AG09309 (cell line): ENCODE measurements at places on chromosomes 6 and 20.

DNA sequence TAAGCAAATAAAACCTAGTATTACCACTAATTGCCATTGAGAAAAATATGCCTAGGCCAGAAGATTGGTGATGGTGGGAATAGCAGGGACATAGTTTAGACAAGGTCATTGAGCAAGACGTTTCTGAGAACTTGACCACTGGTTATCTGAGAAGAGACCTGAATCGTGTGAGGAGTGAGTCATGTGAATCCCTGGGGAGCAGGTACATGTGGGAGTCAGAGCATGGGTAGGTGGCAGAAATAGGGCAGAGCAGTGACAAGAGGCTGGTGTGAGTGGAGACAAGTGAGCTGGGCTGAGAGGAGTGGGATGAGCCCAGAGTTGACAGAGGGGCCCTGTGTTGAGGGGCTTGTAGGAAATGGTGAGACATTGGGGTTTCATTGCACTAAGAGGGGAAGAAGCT lies 16.4 kb downstream of the MICA start:
- no peak for DNase-seq

DNA sequence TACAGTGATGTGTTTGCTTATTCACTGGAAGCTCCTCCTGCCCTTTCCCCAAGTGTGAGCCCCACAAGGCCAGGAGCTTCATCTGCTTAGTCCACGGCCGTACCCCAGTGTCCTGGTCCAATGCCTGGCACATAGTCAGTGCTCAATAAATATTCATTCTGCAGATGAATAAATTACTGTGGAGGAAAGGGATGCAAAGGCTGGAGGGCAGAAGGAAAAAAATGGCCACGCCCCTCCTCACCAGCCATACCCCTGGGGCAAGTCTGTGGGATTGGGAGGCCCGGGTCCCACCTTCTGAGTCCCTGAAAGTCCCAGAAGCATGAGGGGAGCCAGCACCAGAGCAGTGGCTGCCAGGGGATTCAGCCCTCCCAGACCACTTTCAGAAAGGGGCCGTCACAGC lies 65.5 kb downstream of the GRM4 start:
- no peak for DNase-seq

DNA sequence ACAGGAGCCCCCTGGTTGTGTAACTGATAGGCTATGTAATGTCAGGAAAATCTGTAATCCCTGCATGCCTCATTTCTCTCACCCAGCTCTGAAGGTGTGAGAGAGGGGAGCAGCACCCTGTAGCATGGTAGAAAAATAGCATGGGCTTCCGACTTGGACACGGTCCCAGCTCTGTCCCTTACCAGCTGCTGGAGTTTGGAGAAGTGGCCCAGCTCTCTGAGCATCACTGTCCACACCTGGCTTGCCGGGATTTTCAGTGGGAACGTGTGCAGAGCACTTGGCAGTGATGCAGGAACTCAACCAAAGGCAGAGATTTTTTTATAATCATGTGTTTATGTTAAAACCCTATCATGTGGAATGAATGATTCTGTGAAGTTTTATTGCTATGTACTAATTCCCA lies 34.6 kb downstream of the STK35 start:
- no peak for DNase-seq

- peak; percentile 33 for DNase-seq
Measured at GRCh38 chr6:18503593-18504231, 116.6 kb downstream of the RNF144B start.

- no peak for DNase-seq
Measured at GRCh38 chr20:56004611-56005388, 519 bp downstream of the CBLN4 start.

DNA sequence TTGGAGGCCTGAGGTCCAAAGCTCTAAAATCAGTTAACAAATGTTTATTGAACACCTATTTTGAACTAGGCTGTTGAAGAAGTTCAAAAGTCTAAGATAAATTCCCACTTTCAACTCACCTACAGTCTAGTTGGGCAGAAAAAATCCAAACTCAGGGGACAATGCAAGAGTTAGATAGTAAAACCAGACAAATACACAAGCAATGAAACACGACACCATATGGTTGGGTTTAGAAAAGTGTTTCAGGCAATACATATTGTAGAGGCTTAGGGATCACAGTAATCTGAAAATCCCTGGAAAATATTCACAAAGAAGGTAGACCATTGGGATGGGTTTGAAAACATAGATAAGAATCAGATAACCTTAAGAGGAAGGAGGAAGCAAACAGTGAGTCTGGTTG lies 1.3 kb upstream of the CARMIL1 start:
- no peak for DNase-seq

DNA sequence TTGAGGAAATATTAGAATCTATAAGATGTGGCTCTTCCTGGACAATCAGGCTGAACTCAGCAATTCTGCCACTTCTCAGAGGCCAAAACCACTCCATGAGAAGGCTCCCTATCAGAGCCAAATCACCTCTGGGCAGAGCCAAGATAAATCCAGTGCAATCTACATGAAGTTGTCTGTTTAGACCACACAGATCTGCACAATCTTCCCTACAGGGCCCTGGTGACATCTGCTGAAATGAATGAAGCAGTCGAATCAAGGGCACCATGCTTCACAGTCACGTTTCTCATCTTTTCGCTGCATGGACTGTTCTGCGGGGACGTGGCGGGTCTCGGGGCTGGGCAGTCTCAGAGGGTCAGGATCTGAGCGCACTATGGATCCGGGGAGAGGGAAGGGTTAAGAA lies 60.1 kb upstream of the CD93 start:
- no peak for DNase-seq

- no peak for DNase-seq
Measured at GRCh38 chr6:46269447-46270229, 98.9 kb upstream of the ENPP5 start.

GRCh38 chr6:13711324-13711732 lies 307 bp downstream of the RANBP9 start:
- no peak for DNase-seq

DNA sequence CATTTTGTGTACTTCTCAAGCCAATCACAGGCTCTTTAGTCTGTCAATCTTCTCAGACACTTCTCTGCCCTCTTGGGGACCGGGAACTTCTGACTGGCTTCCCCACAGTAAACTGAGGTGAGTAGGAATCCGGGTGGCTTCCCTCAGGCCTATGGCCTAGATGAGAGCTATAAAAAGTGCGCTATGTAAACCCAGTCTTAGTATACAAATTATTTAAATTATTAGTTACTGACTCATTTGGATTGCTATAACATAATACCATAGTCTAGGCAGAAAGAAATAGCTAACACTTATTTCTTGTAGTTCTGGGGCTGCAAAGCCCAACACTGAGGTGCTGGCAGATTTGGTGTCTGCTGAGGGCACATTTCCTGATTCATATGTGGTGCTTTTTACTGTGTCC lies 109.2 kb upstream of the MCHR2 start:
- DNase-seq, result no peak

- DNase-seq, result no peak
Measured at GRCh38 chr6:94071835-94072234, 652.5 kb upstream of the EPHA7 start.

- no peak for DNase-seq
Measured at GRCh38 chr6:56953597-56954402, 1.1 kb upstream of the BEND6 start.

DNA sequence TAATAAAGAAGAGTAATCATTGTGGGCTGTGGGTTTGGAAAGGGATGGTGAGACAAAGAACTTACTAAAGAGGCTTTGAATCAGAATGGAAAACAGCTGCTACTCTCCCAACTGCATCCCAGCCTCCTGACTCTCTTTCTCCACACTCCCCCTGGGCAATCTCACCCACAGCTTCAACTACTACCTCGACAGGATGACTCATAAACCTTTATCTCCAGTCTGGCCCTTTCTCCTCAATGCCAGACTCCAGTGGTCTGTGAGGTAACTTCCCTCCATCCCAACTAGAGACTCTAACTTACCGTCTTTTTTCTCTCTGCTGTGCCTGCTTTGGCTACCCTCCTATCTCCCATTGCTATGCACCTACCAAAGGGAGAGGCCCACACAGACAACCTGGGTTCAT lies 135.3 kb upstream of the RREB1 start:
- DNase-seq, result peak; percentile 55

DNA sequence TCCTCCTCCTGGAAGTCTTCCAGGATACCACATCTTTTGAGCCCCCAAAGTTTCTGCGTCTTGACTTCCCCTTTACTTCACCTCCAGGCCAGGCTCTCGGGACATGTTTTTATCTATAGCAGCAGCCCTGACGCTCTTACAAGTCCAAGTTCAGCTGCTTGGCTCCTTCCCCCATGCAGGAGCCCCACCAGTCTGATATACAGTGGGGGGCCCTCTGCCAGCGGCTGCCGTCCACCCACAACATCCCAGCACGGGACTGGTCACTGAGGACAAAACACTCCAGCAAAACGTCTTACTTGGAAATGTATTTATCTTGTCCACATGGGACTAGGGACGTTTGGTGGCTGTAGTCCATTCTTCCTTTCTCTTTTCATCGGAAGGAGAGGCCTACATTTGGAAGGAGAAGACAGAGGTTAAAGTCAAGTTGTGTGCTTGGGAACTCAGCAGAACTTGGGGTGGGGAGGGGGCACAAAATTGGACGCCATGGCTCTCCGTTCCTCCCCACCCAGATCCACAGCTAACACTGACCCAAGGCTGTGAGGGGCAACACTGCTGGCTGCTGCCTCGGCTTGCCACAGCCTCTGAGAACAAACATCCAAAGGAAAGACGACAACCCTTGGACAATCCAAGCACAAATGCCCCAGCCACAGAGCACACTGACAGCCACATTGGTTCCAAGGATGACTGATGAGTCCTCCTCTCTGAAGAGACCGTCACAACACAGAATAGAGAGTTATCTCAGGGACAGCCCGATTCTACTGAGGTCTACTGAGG lies 79.2 kb downstream of the PRND start:
- DNase-seq, result no peak
